Stimulated activated CD8-positive, alpha-beta memory T cell treated with anti-CD3 and anti-CD28 coated beads, Interleukin-15, amount 100 ng/mL, for 1 hour (primary cell): ENCODE measurements at places on chromosomes 4 and X.

DNA sequence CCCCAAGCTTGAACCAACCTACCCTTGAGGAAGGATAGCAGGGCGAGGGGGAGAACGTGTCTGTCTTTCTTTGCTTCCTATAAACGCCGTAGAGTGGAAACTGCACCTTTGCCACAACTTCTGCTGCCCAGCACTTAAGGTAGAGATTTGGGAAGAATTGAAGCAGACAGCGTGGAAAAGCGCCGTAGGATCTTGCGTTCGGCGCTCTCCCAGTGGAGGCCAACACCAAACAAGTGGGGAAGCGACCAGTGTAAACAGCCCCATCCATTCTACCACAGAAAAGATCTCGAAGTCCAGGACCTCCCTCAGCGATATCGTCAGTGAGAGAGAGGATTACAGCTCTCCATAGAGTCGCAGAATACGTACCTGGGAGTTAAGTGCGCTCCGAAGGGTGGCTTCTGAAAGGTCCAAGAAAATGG lies 3.9 kb upstream of the NKX6-1 start:
- DNase-seq, result no peak

DNA sequence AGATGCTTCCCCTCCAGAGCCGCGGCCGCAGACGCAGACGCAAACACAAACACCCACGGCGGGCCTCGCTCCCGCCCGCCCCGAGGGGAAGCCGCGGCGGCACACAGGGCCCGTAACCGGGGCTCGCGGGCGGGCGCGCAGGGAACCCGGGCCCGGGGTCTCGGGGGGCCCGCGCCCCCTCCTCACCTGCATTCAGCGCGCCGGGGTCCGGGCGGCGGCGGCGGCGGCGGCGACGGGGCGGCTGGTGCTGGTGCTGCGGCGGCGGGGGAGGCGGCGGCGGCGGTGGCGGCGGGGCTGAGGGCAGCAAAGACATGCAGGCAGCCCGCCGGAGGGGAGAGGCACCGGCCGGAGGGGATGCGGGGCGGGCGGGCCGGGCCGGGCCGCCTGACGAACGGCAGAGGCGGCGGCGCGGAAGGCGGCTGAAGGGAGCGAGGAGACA lies 255 bp upstream of the CNOT6L start:
- no peak for DNase-seq

- DNase-seq, result no peak
Measured at GRCh38 chr4:20319825-20320612, 68.3 kb downstream of the SLIT2 start.

GRCh38 chr4:11497972-11498371 lies 69.3 kb upstream of the HS3ST1 start:
- DNase-seq, result no peak

DNA sequence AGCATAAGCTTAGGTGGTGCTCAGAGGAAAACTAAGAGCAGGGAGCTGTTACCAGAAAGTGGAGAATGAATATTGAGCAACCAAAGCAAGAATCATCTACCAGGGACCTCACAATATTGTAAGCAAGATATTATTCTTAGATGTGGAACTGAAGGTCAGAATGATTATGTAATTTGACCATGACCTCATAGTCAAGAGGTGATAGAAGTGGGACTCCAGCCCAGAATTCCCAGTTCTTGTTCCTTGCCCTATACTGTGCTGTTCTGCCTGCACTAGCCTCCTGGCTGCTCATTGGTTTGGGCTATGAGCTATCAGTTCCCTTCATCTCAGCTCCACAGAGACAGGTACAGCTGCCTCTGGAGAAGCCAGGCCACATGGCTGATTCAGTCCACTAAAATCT lies 229.4 kb downstream of the LDB2 start:
- DNase-seq, result no peak

GRCh38 chr4:5545271-5545670 lies 163.1 kb downstream of the EVC2 start:
- DNase-seq, result no peak

GRCh38 chr4:82680834-82681233 lies 117.8 kb downstream of the SCD5 start:
- no peak for DNase-seq

DNA sequence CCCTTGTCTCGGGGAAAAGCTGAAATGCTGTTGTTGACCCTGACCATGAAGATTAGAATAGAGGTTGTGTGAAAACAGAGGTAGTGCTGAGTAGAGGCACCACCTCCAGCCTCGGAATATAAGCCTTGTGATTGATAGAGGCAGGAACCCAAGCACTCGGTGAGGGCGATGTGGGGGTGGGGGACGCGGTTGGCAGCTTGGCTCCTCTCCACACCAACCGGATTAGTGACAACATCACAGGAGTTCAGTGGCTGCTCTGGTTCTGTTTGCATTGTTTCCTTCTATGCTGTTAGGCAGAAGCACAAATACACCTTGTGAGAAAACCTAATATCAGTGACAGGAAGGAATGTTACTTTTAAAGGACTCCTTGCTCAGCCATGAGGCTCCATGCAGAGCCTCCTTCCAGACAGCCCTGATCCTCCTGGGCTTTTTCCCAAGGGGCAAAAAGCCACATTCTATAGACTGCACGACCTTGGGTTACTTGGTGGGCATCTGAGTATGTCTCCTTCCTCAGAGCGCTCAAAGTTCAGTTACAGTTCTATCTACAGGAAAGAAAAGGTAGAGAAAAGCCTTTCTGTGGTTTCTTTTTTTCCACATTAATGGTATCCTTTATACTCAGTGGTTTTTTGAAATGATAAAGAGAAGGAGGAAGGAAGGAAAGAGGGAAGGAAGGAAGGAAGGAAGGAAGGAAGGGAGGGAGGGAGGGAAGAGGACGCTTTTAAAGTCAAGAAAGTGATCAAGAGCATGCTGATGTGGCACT lies 150.4 kb upstream of the NOCT start:
- DNase-seq, result no peak

- DNase-seq, result no peak
Measured at GRCh38 chr4:11805842-11806241, 377.1 kb upstream of the HS3ST1 start.

DNA sequence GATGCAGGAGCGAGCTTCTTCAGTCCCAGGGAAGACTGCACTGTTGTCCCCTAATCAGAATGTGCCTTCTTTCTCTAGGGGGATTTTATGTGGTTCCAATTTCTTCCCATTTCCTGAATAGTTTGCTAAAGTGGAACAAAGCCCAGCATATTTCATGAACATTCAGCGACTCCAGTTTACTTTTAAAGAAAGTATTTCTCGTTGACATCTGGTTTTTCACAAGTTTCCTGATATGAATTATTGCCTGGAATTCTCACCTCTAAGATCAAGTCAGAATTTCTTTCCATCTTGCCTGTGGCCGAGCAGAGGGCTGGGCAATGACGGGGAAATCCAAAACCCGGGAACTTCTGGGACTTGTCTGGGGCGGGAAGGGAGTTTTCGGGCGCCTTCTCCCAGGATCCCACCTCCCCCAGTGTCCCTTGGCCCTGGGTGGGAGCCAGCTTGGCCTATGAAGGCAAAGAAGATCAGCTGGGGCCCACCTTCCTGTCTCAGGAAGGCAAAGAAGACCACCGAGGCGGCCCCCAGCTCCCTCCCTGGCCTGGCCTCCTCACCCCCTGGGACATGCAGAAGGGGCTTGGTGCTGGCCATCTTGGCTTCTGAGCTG lies 15.4 kb downstream of the SORCS2 start:
- no peak for DNase-seq

- no peak for DNase-seq
Measured at GRCh38 chrX:102546828-102547493, 30.4 kb upstream of the TMSB15A start.

DNA sequence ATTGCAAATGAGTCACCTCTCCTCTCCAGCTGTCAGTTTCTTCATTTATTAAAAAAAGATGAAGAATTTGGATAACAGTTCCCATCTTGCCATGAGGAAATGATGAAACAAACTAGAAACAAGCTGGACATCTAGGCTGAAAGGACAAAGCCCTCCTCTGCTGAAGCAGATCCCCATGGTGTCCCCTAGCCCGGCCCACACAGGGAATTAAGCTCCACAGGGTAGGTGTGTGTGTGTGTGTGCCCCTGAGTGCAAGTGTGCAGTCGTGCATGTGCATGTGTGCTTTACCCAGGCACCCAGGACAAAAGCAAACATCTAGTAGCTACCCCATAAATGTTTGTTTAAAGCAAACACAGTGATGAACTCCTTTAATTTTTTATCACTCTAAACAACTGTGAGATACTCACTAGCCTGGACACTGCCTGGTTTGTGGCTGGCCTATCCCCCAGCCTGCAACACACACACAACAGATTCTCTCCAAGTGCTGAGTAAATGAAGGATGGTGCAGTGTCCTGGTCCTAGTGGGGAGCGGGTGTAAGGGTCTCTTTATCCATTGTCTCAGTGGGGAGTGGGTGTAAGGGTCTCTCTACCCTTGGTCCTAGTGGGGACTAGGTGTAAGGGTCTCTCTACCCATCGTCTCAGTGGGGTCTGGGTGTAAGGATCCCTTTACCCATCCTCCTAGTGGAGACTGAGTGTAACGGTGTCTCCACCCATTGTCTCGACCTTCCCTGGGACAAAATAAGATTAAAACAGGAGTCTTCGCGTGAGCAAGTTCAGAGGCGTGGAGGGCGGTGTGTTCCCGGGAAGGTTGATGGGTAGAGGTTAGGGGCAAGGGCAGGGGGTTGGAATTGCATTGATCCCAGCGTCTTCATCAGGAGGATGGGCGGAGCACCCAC lies 688 bp upstream of the EVC start:
- DNase-seq, result no peak

GRCh38 chr4:11704186-11704830 lies 275.6 kb upstream of the HS3ST1 start:
- no peak for DNase-seq

- DNase-seq, result no peak
Measured at GRCh38 chr4:126856906-126857305, 775.9 kb upstream of the INTU start.

DNA sequence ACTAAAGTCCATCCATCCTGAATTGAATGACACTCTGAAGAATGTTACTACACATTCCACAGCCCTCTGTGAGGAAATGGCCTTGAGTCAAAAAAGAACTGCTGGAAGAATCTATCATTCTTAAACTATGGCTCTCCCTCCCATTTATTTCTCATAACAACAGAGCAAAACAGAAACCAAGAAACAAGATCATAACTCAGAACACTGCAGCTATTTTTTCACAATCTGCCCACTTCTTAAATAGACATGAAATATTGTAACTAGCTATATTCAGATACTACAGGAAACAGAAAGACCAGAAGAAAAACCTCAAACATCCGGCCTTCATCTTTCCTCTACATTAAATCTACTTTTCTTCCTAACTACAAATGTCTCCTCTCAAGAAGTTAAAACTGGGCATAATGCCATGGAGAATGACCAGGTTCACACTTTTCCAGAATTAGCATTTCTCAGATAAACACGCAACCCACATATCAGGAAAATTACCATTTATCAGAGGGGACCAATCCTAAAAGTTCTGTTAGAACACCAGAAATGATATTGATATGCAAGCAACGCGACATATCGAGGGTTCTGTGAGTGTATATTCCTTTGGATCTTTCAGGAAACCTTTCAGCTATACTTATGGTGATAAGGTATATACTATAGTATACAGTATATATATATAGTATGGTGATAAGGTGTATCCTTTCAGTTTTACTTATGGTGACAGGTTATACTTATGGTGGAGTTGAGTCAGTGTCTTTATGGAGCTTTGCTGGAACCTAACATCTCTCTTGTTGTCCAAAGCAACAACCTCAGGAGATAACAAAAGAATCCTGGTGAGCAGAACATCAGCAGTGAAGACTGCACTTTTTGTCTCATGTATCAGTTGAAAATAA lies 60.4 kb upstream of the IRF2 start:
- no peak for DNase-seq

GRCh38 chrX:151746502-151746901 lies 12.0 kb downstream of the CNGA2 start:
- DNase-seq, result no peak

DNA sequence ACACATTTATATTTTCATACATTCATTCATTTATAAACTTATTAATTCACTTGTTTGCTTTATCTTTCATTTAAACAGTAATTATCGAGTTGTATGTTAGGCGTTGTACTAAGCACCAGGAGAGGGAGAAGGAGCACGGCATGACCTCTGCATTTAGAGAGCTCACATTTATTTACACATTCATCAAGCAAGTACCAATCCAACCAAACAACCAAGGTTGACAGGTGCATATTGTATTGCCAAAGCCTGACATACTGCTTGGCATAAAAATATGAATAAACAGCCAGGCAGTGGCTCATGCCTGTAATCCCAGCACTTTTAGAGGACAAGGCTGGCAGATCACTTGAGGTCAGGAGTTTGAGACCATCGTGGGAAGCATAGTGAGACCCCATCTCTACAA lies 37.0 kb upstream of the CLNK start:
- DNase-seq, result no peak

DNA sequence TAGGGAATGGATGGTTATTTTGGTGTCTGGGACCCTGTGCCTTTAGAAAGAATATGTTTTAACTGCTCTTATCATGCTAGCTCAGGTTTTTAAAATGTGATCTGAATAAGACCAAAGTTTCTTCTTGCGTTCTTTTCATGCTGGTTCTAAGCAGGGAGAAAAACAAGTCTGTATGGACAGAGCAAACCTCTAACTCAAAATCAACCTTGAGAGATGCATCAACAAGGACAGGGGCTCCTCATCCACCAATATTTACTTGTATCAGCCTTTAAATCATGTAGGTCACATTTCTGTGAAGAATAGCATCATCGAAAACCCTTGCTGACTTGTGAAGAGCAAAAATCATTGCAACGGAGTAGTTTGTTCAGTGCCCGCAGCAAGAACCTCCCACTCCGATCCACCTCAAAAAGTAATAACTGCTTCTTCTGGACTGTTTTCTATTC lies 1.2 kb downstream of the ATP10D start:
- DNase-seq, result no peak

- DNase-seq, result no peak
Measured at GRCh38 chrX:107505223-107505622, 55.8 kb downstream of the FRMPD3 start.

- no peak for DNase-seq
Measured at GRCh38 chrX:49978176-49978575, 55.8 kb downstream of the CLCN5 start.

GRCh38 chr4:102564399-102565059 lies 63.4 kb downstream of the NFKB1 start:
- no peak for DNase-seq
